H7 (cell line): ENCODE measurements at places on chromosomes 1 and 21.

DNA sequence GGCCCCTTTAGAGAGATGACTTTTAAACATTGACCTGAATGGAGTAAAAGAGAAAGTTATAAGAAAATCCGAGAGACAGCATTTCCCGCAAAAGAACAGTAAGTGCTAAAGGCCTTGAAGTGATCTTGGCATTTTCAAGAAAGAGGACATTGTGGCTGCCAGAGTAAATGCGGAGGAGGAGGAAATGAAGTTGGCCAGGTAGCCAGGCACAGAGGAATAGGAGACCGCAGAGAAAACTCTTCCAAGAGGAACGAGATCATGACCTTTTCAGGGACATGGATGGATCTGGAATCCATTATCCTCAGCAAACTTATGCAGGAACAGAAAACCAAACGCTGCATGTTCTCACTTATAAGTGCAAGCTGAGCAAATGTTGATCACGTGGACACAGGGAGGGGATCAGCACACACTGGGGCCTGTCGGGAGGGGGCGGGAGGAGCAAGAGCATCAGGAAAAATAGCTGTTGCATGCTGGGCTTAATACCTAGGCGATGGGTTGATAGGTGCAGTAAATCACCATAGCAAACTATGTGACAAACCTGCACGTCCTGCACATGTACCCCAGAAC is 49.7 kb downstream of the EEIG2 start:
- no peak for DNase-seq

- DNase-seq, result no peak
Observed at GRCh38 chr1:109786112-109786480, 22.4 kb upstream of the EPS8L3 start.

DNA sequence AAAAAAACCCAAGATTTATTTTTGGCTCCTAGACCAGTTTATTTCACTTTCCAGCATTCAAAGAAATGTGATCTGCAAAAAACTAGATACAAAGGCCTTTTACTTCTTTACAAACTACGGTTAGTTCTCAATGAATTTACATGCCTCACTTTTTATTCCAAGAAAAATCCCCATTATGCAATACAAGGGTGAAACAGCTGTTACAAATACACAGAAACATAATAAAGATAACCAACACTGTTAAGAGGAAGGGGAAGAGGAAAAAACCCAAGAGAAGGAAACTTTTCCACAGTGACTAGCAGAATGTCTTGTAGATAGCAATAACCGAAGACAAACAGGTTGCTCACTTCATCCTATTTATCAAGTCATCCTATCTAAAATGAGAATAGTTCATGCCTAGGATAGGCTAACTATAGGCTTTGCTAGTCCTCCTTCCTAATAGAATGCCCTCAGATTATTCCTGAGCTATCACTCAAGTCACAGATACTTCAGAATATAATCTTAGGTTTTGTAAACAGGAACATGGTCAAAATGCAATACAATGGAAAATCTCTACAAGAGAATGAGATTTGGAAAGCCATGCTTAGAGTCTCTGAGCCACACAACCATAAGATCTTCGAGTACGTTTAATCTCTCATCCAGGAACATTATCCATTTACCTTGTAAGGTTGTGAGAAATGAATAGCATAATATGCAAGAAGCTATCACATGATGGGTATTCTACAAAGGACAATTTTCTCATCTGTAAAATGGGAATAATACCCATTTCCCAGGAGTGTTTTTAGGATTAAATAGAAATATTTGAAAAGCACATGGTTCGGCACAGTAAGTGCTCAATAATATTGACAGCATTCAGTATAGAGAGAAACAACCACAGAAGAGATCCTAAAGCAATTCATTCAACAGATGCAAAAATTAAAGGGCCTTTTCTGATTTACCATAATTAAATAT is 5.4 kb downstream of the PNRC2 start:
- DNase-seq, result no peak

GRCh38 chr1:158087320-158087927 is 93.3 kb upstream of the CD1D start:
- DNase-seq, result peak; percentile 95

- no peak for DNase-seq
Observed at GRCh38 chr1:59556398-59556797, 258.4 kb upstream of the HOOK1 start.

- DNase-seq, result no peak
Observed at GRCh38 chr21:41207401-41208375, 39.7 kb downstream of the BACE2 start.
